Amniotic stem cell (primary cell): ENCODE measurements at places on chromosomes 2 and 18.

GRCh38 chr2:136067897-136068580 lies 49.9 kb downstream of the CXCR4 start:
- no peak for DNase-seq

DNA sequence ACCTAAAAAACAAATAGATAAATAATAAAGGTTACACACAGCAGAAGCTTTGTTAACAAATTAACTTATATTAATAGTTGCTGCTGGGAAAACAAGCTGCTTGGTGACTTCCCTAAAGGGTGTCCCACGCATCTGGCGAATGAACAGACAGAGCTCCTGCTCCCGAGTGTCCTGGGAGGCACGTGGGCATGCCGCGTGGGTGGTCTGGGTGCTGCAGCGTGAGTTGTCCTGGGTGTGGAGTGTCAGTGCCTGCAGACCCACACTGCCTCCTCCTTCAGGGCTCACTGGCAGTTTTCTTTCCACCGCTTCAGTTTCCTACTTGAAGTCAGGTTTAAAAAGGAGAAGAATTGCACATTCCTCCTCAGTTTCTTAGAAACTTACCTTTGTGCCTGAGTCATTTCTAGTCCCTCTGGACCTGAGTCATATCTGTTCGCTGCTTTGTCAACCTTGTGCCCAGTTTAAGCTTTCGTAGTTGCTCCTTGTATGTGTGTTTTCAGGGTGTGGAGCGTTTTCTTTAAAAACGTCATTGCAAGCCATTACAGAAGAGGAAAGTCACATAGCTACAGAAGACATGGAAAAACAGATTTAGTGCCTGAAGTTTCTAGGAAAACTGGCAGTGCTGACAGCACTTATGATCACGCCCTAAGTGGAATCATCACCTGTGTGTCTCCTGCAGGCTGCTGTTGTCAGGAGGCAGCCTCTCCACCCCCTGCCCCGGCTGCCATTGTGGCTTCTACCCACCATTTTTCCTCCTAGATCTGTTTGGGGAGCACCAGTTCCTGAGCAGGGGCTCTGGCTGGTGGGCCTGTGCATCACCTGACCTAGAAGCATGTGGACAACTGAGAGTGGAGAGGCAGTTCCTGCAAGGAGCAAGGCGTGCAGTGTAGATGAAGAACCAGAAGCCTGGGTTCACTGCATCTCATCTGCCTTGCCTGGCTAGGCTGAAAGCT lies 24.5 kb downstream of the IMPA2 start:
- no peak for DNase-seq

GRCh38 chr2:1492711-1493430 lies 79.6 kb downstream of the TPO start:
- DNase-seq, result no peak

DNA sequence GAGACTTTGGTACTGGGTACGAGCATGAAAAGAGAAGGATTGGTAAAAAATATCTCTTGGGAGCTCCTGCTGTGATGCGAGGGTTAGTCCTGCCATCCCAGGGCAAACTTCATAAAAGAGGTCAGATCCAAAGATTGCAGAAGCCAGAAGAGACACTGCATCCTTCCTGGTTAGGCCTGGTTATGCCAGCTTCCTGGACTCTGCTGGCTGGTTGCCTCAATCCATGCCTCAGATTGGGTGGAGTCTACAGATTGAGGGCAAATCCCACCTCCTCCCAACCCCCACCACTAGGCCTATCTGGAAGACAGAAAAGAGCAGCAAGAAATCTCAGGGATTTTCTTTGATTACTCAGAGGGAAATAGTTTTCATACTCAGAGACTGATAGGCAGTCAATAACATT lies 5.3 kb upstream of the ACADL start:
- no peak for DNase-seq

DNA sequence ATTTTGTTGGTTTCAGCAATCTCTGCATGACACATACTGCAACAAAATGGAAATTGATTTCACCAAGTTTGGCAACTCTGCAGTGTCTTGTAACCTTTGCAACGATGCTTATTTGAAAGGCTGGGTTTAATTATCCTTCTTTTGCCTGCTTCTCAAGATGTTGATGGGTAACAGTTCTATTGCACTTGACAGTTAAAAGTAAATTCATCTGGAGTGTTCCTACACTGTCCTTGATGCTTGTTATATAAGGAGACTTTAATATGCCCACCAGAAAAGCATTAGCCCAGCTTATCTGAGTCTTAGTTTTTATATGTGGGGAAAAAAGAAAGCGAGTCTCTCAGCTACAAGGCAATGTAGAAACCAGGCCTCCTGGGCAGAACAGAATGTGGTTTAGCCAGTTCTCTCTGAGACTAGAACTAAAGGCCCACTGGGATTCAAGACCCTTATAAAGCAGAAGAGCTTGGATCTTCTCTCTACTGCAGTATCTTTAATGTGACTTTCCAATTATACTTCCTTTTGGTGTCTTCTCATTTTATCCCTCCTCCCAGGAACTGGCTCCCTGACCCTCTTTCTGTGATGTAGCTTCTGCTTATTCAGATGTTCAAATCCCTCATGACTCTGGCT lies 106.8 kb upstream of the LYPD6 start:
- DNase-seq, result no peak

- DNase-seq, result peak; percentile 94
These were observed at the start of gene ZC3H15 for GRCh38 chr2:186485871-186486650. Gene ZC3H15, plus strand, starts transcription at chr2:186486260. Its CDS starts 123 bp downstream, at chr2:186486383.

DNA sequence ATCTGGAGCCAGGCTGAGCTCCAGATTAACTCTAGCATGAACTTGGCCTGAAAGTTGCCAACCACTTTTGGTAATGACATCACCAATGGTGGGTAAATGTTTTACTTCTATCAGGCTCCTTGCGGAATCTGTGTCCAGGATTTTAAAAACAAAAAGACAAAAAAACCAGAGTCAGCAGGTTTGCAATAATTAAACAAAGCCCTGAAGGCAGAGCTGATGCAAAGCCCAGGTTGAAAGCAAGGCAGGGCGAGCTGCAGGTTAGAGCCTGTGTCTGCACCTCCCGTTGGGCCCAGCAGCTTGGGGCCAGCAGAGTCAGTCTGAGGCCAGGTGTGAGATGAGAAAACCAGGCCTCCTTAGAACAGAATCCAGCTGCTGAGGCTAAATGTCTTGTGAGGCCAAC lies 29.1 kb upstream of the ALK start:
- no peak for DNase-seq

DNA sequence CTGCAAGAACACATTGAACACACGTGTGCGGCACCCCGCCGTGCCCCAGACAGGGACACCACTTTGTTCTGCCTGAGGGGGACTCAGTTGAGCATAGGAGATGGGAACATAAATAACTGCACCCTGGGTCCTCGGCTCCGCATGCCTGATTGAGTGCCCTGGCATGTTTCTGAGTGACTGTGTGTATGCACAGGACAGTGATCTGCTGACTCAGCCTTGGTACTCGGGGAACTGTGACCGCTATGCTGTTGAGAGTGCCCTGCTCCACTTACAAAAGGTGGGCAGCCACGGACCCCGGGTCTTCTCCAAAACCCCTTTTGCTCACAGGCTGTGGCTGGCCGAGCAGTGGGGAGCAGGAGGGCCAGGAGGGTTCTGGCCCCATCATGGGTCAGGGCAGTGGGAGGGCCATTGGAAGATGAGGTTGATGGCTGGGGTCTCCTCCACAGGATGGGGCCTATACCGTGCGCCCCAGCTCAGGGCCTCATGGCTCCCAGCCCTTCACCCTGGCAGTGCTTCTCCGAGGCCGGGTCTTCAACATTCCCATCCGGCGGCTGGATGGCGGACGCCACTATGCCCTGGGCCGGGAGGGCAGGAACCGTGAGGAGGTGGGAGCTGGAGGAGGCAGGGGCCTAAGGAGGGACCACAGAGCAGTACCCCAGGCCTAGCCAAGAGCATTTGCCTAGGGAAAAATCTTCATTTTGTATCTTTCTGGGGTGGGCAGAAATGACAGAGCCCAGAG lies 16.9 kb downstream of the SH2D6 start:
- no peak for DNase-seq

- no peak for DNase-seq
These were observed 760.0 kb upstream of the FSHR start for GRCh38 chr2:49914281-49914680.

DNA sequence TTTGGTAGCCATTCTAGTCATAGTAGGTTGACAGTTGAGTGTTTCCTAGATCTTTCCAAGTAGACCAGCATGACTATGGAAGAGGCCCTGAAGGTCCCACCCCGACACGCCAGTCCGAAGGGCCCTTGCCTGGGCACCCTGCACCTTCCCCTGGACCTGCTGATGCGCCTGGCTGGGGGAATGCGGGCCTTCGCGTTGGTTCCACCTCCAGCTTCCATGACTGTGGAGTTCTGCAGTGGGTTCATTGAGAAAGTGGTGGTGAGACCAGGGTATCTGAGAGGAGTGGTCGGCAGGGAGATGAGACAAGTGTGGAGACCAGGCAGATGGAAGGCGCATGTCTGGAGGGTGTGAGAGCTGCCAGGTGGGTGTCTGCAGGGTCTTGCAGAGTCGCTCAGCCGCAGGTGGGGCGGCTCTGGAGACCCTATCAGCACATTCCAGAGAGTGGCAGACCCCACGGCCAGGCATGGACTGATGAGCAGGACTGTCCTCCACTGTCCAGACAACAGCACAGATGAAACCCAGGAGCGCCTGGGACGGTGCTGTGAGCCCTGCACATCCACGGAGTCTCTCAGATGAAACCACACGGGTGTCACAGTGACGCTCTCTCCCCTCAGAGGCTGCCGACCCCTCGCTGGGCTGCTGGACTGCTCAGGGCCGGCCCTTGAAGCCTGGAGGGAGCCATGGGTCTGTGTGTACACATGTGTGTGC lies 182.5 kb upstream of the HDAC4 start:
- no peak for DNase-seq
